ENCODE measurements at places on chromosomes 7 and 10.

DNA sequence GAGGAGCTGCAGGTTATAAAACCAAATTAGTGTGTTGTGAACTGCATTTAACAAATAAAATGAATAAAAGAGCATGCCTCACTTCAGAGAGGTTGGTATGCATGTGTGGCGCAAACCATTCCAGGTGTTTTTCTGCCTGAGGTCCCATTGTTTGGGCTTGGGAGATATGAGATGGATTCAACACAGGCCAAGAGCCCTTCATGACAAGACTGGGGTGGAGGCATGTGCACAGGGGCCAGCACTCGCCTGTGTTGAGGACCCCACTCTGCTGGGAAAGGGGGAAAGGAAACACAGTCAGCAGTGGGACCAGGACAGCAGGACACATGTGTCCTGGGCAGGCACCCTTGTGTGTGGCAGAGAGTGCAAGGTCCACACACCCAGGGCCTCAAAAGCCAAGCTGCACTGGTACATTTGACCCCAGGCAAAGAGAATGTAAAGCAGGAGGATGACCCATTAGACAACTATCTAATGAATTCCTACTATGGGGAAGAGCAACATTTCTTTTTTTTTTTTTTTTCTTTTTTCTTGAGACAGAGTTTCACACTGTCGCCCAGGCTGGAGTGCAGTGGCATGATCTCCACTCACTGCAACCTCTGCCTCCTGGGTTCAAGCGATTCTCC lies 9.2 kb upstream of the SLC18A3 start:
- DNase-seq: no peak

DNA sequence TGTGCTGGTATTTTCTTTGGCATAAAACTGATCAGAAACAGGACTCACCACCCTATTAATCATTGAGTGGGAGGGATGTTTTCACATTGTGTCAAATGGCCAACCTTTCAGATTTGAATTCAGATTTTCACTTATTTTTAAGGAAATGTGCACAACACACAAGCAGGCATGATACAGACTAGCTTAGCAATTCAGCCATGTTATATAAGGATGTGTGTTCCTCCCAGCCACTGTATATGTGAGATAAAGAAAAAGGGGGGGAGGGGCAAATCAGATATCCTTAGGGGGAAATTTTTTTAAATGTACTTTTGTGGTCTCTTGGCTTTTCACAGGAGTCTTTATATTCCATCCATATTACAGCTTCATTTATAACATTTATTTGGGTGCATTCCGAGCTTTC lies 3.1 kb downstream of the GAD2 start:
- DNase-seq: peak; percentile 32

GRCh38 chr7:118175740-118176139 lies 8.2 kb upstream of the LSM8 start:
- no peak for DNase-seq

DNA sequence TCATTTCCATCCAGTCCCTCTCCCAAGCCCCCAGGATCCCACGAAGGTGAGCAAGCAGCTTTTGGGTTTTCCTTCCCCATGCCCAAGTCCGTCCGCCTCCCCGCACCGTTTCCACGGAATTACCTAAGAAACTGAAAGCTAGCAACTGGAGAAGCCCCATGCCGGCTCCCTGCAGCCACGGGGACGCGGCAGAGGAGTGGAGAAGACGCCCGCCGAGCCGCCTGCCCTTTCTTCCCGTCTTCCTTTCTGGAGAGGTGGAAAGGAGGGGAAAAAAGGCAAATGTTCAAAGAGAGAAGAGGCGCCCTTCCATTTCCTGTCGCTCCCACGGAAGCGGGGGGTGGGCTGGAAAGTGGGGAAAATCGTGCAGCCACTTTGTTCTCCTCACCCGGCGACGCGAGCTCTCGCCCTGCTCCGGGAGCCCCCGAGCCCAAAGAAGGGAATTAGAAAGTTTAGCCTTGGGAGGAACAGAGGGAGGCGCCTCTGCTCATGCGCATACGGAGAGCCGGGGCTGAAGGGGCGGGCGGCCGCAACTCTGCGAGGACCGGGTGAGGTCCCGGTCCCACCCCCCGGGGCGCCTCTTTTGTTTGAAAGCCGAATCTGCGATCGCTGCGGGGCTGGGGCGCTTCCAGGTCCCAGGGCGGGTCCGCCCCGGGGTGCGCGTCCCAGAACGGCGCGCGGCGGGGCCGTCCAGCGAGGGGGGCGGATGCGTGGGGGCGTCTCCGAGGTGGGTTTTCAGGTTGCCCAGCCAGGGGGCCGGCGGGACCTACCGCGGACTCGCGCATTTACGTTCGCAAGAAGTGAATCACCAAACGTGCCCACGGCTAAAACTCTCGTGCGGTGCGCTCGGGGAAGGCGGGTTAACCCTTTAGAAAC lies at the start of gene LAMB1:
Gene LAMB1 (minus strand): TSS at position 436 of the 873 bp plus-strand sequence. CDS start 276 bp downstream, at position 160.
- DNase-seq: peak; percentile 38

DNA sequence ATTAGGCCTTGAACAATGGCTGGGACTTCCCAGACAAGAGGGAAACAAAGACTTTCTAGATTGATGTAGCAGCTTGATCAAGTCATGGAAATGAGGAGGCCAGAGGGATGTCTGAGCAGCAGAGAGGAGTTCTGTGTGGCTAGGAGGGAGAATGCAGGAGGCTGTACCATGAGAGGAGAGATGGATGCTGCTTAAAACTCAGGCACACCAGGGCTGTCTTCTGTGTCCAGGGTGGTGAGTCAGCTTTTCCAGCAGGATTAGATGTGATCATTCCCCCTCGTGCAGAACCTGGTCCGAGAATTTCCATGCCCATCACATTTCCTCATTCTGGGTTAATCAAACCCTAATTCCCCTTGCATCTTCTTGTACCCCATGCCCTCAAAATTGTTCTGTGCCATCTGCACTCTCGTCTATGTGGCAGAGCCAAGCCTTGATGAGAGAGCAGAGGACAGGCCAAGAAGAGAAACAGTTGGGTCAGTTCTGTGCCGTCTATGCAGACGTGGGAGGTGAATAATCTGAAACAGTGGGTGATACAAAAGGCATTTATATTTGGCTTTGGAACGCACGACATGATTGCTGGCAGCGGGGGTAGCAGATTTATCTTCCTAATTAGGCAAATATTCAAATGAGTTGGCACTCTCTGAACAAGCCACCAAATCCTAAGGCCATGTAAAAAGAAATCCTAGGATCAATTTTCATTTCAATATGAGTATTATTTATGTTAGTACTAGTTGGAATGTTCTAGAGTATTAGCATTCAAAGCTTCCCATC lies 160.7 kb downstream of the TMEM178B start:
- no peak for DNase-seq

- DNase-seq: no peak
These were observed 705.0 kb downstream of the PARD3 start for GRCh38 chr10:34109952-34110702.

- peak; percentile 18 for DNase-seq
These were observed 2.5 kb downstream of the TMEM178B start for GRCh38 chr7:141076377-141076776.

DNA sequence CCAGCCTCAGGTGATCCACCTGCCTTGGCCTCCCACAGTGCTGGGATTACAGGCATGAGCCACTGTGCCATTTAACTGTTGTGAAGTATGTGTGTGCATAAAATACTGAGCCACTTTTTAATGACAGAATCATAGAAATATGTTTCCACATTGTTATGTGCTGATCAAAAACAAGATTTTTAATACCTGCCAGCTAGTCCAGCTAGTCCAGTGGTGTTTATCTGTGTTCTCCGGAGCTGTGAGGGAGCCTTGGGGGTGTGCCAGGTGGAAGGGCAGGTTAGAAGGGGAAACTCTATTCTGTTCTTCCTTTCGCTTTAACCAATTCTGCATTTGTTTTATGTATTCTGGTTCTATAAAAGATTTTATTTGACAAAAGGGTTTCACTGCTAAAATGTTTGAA lies 7.0 kb downstream of the FAM221A start:
- no peak for DNase-seq

DNA sequence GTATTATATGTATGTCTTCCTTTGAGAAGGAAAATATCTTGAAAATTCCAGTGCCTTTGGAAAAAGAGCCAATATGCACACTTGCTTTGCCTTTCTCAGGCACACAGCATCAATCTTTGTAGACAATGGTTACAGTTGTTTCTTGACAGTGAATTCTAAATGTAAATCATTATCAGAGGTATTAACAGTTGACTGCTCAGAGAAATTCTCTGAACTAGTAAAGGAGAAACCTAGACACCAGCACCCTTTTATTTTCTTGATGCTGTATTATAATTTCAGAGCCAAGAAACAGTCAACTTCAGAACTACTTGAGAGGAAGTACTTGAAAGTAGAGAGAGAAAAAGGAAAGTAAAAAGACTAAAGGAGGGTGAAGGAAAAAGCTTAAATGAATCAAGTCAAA lies 185.8 kb upstream of the SMIM30 start:
- DNase-seq: no peak

DNA sequence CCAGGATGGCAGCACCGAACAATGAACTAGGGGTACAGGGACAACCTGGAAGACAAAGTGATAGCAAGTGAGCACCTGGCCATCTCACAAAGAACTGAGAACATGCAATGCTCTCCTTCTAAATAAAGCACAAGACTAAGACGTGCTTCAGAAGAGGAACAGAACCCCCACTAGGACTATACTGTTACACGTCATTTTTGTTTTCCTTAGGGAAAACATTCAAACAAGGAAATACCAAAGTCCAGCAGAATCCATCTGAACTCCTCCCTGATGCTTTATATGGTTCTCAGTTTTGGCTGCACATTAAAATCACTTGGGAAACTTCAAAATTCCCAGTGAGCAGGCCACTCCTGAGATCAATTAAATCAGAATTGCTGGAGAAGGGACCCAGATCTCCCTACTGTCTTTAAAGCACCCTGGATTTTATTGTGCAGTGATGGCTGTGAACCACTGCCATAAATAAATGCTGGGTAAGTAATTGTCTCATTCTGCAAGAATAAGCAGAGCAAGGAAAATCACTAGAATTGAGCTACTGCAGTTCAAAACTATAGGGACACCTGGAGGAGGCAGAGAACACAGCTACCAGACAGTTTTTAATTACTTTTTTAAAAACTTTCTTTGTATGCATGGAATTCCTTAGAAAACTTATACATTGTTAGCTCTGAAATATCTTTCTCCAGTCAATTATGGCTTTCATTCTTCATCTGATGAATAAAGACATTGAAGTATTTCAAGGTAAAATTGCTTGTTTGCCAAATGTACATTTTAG lies 866.5 kb upstream of the GHITM start:
- DNase-seq: no peak

DNA sequence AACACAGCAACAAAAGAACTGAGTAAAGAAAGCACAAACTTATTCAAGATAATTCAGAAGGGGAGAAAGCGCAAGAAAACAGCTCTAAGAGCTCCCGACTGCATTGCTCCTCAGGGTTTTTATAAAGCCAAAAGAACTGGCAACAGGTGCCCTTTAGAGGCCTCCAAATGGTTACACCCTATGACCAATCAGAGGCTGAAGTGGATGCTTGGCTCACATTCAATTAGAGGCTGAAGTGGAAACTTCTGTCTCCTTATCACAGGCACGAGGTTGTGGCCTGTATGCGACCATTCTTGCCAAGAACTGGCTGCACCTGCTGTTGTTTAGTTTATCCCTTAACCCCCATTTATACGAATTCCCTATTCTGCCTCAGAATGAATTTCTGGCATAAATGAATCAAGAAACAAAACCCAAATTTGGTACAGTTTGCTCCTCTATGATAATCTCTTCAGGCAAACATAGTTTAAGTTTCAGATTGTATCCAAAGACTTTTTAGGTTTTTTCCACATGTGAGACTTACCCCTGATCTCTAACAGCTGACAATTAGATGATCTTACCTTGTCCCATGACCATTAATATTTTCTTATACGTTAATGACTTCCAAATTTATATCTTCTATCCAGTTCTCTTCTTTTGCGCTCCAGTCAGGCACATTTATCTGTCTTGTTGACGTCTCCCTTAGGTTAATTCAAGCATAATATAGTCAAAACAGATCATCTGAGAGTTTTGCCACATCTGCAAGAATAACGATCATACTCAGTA lies 504.8 kb downstream of the NXPH1 start:
- peak; percentile 25 for DNase-seq

DNA sequence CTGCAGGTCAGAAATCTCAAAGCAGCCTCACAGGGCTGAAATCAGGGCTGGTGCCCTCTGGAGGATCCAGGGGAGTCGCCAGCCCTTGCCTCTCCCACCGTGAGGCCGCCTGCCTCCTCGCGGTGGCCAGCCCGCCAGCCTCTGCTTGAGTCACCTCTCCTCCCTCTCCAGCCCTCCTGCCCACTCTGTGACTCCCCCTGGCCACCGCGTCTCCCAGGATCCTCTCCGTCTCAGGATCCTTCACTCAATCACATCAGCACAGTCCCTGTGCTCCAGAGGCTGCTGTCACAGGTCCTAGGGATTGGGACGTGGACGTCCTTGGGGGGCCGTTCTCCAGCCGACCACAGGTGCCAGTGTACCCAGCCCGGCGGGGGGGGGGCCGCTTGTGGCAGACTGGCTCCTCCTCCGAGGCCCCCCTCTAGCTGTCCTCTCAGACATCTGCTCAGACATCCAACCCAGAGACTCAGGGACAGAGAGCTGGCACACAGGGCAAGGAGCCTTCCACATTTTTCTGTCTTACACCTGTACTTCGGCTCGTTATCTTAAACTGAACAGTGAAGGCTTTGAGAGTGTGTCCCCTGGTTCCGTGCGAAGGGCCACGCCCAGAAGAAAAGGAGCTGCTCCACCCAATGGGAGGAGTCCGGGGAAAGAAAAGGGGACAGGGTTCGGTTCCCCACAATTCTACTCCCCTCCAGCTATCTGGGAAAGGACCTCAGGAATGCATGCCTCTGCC lies 9.4 kb upstream of the PPP2R2D start:
- DNase-seq: no peak

- DNase-seq: no peak
These were observed 44.4 kb downstream of the SCD start for GRCh38 chr10:100391163-100392002.

DNA sequence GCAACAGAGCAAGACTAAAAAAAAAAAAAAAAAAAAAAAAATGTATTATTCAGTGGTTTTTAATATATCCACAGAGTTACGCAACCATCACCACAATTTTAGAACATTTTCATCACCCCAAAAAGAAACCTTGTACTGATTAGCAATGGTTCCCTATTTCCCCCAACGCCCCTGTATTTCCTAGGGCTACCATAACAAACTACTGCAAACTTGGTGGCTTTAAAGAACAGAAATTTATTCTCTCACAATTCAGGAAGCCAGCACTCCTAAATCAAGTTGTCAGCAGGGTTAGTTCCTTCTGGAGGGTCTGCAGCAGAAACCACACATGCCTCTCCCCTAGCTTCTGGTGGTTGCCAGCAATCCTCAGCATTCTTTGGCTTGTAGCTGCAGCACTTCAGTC lies 5.9 kb upstream of the NUP42 start:
- no peak for DNase-seq

GRCh38 chr7:26723129-26723528 lies 141.3 kb downstream of the SKAP2 start:
- no peak for DNase-seq

DNA sequence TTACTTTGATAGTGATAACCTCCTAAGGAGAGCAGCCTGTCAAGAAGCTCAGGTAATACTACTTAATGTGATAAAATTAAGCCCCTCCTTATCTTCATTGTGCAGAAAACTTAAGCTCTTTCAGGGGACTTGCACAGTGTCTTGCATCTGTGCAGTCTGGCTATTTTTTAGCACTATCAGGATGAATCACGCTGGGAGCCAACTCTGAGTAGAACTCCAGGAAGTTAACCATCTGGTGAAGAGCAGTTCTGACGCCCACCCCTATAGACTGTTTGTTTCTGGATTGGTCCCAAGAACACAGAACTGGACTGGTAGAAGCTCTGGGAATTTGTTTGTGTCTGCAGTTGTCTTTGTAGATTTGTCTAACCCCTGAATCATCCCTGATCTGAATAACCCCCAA lies 41.9 kb downstream of the AGK start:
- DNase-seq: no peak

- no peak for DNase-seq
These were observed 34.1 kb upstream of the IFRD1 start for GRCh38 chr7:112416127-112416526.

- DNase-seq: no peak
These were observed 35.0 kb downstream of the NSUN6 start for GRCh38 chr10:18616337-18616736.
